ENCODE measurements at places on chromosomes 5 and 9. TPM values are rescaled to one million over a fixed set of nuclear protein-coding genes. Genes with fewer than 3 reads are reported as not detected.

DNA sequence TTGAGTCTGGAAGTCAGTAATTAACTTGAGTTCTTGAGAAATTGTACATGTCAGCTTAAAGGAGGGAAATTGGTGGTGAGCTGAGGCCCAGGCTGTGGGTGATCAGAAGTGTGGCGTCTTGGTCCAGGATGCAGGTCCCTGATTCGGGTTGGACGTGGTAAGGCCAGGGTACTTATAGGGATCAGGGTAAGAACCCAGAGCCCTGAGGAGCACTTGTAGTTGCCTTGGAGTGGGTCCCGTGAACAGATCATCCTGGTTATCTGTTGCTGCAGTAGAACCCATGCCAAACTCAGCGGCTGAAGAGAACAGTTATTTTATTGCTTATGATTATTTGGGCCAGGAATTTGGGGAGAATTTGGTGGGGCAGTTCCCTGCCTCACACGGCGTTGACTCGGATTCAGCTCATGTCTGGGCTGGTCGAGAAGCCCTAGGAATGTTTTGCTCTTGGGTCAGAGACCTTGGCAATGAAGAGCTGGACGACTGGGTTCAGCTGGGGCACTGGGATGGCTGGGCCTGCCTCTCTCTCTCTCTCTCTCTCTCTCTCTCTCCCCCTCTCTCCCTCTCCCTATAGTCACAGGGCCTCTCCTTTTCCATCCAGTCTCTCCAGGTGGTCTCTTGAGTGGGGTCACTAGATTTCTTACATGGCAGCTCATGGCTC, 73.1 kb downstream of the PDZD2 start:
- DNase-seq, result no peak

DNA sequence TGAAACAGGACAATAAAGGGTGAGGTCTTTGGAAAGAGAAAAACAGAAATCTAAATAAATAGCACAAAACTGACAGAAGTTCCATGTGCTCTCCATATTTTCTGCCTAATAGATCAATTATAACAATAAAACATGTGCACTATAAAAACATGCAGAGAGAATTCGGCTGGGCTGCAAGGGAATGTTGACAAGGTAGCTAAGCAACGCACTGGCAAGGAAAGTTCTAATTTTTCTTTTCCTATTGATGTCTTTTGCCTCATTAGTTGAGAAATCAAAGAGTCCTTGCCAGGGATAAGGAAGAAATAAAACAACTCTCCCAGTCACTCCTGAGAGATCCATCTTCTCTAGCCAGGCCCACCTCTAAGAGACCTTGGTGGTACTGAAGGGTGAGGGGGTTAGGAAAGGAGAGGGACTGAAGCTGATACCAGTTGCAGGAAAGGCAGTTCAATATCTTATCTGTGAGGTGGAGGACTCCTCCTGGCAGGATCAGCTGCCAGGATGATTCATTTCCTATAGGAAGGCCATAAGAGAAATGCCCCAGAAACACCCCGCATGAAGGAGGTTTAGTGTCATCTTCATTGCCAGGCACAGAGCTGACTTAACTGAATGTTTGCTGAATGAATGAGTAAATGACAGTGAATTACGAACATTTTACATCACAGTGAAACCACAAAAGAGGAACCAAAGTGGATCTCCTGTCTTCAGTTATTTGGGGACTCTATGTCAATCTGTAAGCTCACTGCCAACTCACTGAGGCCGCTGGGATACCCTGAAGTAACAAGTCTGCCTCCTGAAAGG, 63.7 kb upstream of the IFNK start:
- DNase-seq, result no peak

GRCh38 chr9:6197330-6197729, 18.3 kb upstream of the IL33 start:
- DNase-seq, result no peak

DNA sequence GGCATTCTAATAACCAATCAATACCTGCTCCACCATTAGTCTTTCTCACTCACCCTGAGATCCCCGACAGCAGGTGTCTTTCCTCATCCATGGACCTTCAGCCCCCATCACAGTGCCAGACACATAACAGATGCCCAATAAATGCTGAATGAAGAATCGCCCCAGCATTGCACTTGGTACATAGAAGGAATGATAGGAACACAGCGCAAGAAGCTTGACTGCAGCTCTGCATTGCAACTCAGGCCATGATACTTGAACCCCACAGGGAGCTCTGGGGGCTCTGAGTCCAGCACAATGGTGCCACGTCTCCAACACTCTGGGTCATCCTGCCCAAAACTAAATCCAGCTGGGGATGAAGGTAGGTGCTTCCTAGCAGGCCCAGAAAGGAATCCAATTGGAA, 355.0 kb upstream of the SLC30A5 start:
- DNase-seq, result no peak

Gene C9orf78
- total RNA-seq, result 46.7 TPM

Gene S100Z
- 0.87 TPM for total RNA-seq

Gene BTNL3
- total RNA-seq, result not detected

Gene COL5A1
- 10.3 TPM for total RNA-seq

Gene ZBED3
- 10.4 TPM for total RNA-seq

DNA sequence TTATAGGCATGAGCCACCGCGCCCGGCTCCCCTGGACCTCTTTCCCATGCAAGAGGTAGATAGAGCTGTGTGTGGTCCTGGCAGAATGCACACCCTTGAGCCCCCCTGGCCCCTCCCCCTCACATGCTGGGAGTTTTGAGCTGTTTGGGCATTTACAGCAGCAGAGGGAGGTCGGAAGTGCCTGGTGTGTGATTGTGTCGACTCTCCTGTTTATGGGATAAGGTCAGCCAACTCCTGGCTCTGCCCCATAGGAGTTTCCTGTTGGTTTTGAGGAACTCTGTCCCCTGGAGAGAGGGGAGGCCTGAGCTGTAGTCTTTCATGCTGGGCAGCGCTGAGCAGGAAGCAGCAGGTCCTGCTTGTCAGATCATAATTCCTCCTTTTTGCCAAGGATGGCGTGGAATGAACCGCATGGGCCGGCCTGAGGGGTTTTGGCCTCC, 6.0 kb downstream of the LRRC8A start:
- DNase-seq, result no peak

DNA sequence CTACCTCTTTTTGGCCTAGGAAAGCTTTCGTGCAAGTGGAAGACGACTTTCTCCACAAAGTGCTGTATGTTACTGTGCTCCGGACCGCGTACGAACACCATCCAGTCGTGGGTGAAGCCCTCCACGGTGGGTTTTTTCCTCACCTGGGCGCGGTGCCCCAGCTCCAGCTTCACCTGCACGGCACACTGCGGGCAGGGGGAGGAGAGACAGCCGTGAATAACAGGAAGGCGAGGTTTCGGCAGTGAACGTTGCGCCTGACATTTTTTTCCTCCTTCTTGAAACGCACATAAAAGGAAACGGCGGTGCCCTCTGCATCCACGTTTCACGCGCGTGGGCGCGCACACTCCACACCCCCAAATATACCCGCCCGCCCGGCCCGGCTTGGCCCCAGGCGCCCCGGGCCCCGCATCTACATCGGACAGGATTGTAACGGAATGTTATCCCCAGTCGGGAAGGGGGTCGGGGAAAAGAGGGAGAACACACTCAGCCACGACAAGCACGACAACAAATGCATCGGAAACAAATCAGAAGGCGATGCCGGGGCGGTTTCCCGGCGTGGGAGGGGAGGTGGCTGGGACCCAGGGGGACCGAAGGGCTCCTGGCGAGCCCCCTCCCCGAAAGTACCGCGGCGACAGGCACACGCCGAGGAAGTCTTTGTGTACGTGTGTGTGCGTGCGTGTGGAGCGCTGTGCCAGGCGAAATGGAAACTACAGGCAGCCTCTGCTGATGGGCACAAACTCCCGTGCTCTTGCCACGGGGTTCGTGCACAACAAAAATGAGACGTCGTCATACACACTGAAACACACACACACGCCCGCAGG, 1.4 kb downstream of the MLLT3 start:
- DNase-seq, result peak; percentile 38

DNA sequence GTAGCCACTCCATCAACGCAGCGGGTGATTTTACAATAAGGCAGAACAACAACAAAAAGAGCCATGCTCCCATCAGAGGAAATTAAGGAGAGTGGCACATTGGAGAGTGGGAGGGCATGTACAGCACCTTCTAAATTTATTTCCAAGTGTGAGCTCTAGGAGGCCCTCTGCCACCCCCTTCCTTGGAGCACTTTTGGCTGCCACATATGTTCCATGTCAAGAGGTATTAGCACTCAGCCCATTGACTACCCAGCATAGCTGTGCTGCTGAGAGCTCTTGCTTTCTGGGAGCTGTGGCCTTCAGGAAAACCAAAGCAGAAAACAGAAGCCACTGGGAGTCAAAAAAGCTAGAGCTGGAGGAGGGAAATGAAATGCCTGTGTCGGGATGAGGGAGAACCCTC, 200.2 kb upstream of the PANK3 start:
- DNase-seq, result peak; percentile 81

DNA sequence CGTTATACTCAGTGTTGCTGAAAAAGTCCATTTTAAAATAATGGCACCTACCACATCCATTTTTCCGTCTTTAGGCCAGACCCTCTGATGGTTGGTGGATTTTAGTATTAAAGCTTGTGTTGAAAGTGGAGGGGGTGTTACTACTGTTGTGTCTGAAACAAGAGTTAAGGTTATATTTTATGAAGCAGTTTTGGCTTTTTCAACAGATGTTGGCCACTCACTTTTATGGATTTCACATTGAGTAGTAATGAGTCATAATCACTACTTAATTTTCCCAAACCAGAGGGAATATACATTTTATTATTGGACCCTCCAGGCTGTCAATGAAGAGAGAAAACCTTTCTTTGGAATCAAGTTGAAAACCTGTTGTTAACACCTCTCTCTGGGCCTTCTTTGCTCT, 88.0 kb downstream of the TRIO start:
- no peak for DNase-seq

Gene NEUROG1
- total RNA-seq, result not detected

DNA sequence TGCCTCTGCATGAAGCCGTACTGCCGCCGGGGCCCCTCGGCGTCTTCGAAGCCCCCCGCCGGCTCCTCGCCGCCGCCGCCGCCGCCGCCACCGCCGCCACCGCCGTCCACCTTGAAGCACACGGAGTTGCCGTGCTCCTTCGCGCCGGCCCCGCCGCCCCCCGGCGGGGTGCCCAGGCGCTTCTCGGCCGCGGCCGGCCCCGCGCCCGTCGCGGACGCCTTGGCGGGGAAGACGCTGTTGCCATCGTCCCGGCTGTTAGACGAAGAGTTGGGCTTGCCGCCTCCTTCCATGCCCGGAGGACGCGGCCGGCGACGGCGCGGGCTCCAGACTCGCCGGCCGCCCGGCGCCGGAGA, 400 bp downstream of the HCN1 start:
- DNase-seq, result no peak

DNA sequence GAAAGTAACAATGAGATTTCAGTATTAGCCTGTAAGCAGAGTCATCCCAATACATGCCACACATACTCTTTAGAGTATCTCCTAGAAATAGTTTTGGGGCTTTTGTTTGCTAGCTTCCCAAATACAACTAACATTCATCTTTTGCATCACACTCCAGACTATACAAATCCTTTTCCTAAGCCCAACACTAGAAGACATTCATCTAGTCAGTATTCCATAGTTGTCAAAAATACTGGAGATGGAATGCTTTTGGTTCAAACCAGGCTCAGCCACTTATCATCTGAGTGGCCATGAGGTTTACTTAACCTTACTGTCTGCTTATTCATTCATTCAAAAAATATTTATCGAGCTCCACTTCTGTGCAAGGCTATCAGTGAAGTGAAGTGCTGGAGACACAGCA, 205.1 kb upstream of the SGCD start:
- no peak for DNase-seq

DNA sequence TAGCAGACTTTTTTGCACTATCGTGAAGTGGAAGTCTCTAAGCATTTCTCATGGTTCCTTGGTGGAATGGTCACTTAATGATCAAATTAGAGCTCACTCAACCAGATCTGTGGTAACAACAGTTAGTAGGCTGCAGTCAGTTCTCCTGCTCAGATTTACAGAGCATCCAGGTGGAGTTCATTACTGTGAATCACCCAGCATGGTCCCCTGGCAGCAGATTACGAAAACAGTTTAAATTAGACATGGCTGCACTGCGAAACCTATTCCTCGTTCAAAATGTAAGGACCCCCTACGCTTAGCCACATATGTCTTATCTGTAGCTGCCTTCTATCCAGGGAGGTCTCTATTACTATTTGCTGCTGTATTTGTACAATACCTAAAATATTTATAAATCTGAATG, 823.6 kb upstream of the ARRDC3 start:
- DNase-seq, result no peak

Gene KYAT1
- total RNA-seq, result 35.7 TPM

GRCh38 chr9:112445196-112445595, 41.4 kb upstream of the KIAA1958 start:
- no peak for DNase-seq

Gene SNCAIP
- 9.8 TPM for total RNA-seq

DNA sequence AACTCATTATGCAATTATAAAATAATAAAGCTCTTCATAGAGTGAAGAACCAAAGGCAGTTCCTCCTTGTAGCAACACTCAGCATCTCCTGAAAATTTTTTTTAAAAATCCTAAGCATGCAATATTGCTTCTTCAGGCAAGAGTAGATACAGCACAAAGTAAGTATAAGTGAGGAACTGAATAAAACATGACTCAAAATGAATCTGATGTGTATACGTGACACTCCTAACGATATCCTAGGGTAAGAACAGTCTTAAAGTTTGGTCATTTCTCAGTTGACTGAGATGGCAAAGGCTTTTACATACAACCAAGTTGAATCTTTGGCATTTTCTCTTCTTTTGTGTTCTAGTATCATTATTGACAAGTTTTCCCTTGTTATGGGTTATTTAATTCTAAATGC, 41.1 kb upstream of the AOPEP start:
- DNase-seq, result no peak

GRCh38 chr9:99119976-99120655, 15.2 kb downstream of the TGFBR1 start:
- no peak for DNase-seq

Gene C9orf50
- 0.47 TPM for total RNA-seq

- DNase-seq, result no peak
Observed at GRCh38 chr9:89350988-89351557, 32.8 kb downstream of the SECISBP2 start.

DNA sequence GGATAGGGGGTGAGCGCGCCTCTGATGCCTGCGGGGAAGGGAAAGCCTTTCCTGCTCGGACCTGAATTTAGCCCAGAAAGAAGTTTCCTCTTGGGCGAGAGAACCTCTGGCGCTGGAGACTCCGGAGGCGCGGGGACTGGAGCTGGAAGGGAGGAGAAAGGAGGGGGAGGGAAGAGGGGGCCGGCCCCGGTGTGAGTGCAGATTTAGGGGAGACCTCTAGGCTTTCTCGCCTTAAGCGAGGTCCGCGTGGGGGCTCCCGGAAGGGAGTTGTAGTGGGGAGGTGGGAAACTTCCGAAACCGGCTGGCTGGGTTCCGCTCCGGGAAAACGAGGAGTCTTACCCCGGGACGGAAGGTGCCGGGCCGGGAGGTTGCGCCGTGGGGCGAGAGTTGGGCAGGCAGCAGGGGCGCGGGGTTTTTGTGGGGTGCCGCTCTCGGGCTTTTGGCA, 1.3 kb downstream of the PCSK5 start:
- DNase-seq, result no peak

- DNase-seq, result no peak
Observed at GRCh38 chr9:91166796-91167366, 194.8 kb downstream of the AUH start.

Gene NUTM2F
- total RNA-seq, result not detected

All from dorsolateral prefrontal cortex (tissue), 122 donors.